ENCODE measurements at places on chromosomes 13 and 19. TPM values are rescaled to one million over a fixed set of nuclear protein-coding genes. Genes with fewer than 3 reads are reported as not detected.

- no peak for DNase-seq
Measured at GRCh38 chr13:60139272-60139671, 24.5 kb downstream of the DIAPH3 start.

DNA sequence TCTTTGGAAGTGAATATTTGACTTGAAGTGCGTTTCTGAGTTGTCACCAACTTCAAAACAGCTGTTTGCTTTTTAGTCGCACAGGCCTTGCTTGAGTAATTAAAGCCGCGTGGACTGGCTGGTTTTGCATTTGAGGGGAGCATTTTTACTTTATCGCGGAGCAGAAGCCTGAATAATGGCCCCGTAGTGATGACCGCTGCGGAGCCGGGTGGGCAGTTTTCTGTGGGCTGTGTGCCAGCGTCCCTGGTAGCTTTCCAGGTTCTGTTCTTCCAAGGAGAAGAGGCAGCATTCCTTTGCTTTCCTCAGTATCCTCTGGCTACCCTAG is 1.1 kb downstream of the NAA16 start:
- peak; percentile 44 for DNase-seq

DNA sequence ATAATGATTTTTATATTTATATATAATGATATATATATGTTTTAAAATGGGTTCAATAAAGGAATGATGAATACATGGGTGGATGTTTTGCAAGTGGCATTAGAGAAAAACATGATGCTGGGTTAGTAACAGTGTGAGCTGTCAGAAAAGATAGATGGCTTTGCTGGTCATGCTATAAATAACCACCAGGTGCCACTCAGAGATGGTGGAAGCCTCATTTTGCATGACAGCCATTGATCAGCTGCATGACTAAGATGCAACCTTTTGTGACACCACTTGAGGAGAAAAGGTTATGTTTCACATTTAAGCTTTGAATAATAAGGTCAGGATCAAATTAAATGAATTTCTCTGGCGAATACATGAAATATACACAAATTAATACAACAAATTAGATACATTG is 737.7 kb downstream of the PCDH9 start:
- no peak for DNase-seq

PGLYRP2 gene
- total RNA-seq, result 0.09 TPM

- DNase-seq, result no peak
Measured at GRCh38 chr13:110346661-110347067, 39.6 kb downstream of the COL4A2 start.

ANKRD24 gene
- total RNA-seq, result 0.82 TPM

DNA sequence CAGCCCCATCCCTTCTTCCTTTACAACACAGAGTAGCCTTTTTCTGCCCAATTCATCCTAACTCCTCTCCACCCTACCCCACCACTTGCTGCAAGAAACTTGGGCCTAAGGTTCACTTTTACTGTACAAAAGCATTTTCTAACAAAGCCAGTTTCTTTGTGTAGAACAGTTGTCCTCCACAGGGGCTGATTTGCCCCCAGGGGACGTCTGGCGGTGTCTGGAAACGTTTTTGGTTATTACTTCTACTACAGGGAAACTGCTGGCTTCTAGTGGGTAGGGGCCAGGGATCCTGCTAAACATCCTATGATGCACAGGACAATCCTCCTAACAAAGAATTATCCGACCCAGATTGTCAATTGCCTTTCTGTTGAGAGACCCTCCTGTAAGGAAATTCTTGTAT is 7.3 kb upstream of the LMO7 start:
- no peak for DNase-seq

DNA sequence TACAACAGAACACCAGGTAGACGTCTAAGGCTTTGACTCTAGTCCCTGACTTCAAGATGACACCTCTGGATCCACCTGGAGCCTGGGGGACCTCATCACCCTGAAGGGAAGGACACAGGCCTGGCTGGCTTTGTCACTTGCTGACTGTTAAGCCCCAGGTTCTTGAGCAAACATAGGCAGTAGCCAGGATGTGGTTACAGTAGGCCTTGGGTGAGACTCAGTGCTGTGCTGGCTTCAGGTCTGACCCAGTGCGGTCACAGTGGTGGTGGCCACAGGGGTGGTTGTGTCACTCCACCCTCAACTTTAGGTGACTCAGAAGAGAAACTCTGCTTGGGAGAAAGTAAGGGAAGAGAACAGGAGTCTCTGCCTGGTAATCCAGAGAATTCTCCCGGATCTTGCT is 497.8 kb downstream of the UQCRFS1 start:
- DNase-seq, result no peak

GRCh38 chr19:3149526-3150505 is 14.0 kb downstream of the GNA15 start:
- DNase-seq, result no peak

DNA sequence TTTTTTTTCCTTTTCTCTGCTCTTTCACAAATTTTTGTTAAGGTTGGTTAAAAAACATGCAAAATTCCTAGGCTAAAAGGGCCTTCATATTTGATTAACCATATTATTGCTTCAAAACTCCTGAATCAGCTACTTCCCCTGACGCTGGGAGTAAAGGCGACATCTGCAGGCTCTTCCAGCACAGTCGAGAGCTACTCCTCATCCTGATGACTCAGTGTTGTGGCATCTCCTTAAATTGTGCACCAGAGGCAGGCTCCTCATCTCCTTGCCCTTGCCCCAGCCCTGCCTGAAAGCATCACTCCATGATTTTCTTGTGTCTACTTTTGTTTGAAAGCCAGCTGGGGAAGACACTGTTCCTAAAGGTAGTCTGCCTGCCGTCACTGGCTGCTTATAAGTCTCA is 24.5 kb upstream of the SOX1 start:
- DNase-seq, result no peak

GGN gene
- total RNA-seq, result not detected

- DNase-seq, result no peak
Measured at GRCh38 chr19:42442833-42443232, at the start of gene CXCL17. CXCL17 (minus strand) TSS chr19:42442946; CDS start chr19:42442832, 114 bp downstream.

- peak; percentile 68 for DNase-seq
Measured at GRCh38 chr19:45250832-45251451, at the start of gene MARK4. MARK4 (plus strand) TSS chr19:45251271; CDS start chr19:45251589, 318 bp downstream.

DNA sequence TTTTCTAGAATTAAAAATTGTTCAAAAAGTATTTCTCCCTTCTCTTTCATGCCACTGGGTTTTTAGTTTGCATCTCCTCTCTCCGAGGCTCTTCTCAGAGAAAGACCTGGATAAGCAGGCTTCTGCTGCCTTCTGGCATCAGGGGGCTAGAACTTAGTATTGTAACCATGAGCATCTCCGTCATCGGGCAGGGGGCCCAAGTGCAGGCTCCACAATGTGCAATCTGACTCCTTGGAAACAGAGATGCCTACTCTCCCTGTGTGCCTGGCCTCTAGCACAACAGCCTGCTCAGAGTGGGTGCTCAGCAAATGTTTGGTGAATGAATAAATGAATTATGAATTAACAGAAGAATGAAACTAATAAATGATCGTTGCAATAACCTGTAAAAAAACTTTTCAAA is 45.6 kb upstream of the MTIF3 start:
- no peak for DNase-seq

GRCh38 chr13:43316946-43317353 is 293.6 kb downstream of the DNAJC15 start:
- no peak for DNase-seq

DNA sequence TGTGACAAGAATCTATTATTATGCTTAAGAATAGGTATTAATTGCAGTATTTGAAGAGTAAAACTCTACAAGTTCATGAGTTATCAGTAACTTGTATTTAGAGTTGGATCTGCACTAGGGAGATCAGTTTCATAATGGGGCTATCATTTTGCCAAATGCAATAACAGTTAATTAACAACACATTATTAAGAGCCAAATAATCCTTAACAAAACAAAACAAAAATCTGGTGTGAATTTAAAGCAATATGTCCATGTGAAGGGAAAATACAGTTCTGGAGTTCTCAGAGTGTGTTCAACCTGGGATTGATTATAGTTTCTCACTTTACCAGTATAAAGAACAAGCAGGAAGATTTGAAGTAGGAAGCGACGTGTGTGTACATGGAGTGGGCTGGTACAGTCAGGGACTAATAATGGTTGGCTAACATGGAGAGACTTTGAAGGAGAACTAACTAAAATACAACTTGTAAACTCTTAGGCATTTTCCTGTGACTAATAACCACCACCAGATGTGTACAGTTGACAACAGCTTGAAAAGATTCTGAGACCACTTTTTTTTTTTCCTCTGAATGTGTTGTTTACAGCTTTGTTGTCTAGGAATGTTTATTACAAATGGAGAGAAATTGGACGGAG is 58.5 kb downstream of the POSTN start:
- DNase-seq, result no peak

FGF21 gene
- total RNA-seq, result not detected

DNA sequence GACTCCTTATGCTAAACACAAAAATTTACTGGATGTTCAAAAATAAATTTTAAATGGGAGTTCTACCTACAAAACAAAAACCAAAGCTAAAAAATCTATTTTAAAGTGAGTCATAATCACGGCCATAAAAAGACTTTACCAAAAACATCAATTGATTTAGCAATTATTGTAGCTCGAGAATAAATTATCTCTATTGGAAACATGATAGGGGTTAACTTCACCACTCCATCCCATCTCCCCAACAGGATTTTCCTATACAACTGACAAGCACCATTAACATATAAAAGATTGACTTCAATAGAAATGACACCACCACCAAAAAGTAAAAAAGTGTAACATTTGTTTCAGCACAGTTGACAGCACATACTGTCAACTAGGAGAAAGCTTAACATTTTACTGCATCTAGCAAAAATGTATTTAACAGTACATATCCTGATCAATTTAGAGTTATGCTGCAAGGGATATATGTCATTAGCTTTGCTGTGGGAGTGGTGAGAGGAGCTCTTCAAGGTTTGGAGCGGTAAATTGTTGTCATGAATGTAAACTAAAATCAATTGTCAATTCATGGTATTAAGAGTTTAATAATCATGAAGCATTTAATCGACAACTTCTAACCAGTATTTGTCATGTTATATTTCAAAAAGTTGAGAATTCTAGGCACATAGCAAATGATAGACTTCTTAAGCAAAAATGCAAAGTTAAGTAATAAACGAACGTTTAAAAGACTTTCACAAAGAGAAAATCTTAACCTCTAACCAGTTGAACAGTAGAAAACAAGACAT is 3.8 kb downstream of the UBL3 start:
- DNase-seq, result no peak

DNA sequence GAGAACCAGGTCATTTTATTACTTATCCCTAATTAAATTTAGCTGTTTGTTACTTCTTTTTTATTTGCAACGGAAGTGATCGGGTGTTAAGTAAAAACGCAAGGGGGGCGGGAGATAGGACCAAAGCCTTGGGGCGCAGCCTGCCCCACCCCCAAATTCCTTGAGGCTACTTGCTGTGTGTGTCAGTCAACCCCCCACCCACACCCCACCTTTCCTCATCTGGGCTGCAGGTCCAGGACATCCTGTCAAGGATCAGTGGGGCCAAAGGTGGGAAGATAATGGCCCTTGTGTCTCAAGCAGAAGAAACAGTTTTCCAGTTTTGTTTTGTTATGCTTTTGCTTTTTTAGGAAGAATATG is 1.2 kb upstream of the FOXO1 start:
- DNase-seq, result peak; percentile 51

HSPB6 gene
- total RNA-seq, result not detected

DNA sequence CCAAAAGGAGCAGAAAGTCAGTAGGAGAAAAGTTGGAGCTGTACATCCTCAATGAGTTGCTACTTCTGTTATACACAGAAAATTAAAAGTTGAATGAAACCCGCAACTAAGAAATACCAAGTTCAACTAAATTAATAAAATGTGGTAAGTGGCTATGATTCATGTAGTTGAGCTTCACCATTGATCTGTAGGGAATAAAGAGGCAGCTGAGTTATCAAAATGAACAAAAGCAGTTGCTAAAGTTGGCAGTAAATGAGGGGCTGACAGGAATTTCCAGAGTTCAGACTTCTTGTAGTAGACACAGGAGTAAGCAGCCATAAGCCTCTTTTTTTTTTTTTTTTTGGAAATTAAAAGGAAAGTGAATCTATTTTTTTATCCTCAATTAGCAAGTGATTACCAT is 234.6 kb downstream of the POSTN start:
- DNase-seq, result no peak

KIR2DL1 gene
- total RNA-seq, result 0.19 TPM

RUBCNL gene
- total RNA-seq, result not detected

All from activated CD8-positive, alpha-beta memory T cell treated with anti-CD3 and anti-CD28 coated beads, Interleukin-2, amount 10 ng/mL, durations not matched to agents 7 days and 5 days (primary cell).